ENCODE measurements at places on chromosomes 3 and 15. TPM values are rescaled to one million over a fixed set of nuclear protein-coding genes. Genes with fewer than 3 reads are reported as not detected.

- no peaks in the 10 kb centered on the region for H3K4me1 ChIP-seq
- no peak overlapping the region for H3K4me3 ChIP-seq
- H3K27me3 ChIP-seq, result no peaks in the 10 kb centered on the region
These were observed 718.5 kb upstream of the ARPP21 start for GRCh38 chr3:34920806-34921205.

GRCh38 chr3:86969500-86970189 lies 21.3 kb downstream of the VGLL3 start:
- H3K4me1 ChIP-seq, result no peaks in the 10 kb centered on the region
- DNase-seq, result peak; percentile 23
- H3K27me3 ChIP-seq, result no peaks in the 10 kb centered on the region

DNA sequence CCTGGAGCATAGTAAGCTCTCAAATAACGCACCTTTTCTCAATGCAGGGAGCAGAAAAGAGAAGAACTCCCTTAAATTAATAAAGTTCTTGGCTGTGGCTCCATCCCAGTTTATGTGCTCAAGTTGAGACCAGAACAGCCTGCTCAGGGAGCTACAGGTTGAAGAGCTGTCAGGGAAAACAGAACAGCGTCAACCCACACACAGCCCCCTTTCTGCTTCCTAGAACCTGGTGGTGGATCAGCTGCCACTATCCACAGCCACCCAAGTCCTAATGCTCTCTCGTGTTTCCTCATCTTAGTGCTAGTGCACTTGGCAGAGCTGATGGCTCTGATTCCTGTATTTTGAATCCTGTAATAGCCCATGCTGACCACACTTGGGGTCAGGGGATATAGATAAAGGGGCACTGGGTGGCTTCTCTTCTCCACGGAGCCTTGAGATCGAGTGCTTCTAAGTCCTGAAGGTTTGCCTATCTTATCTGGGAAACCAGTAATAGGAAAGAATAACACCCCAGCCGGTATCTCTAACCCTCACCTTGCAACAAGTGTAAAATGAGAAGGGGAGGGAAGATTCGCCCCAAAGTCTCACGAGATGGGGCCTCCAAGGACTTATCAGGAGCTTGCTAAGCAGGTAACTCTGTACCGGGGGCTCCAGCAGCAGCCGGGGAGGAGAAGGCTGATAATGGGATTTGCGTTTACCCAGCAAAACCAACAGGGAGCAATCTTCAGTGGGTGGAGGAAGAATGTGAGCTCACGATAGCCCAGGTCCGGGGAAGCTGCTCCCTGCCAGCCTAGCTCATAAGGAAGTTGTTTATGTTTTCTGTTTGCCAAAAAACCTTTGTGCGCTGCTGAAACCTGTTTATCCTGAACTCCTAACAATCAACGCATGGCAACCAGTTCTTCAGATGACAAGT lies 136.2 kb upstream of the ICE2 start:
- H3K4me3 ChIP-seq, result no peak overlapping the region
- H3K4me1 ChIP-seq, result no peaks in the 10 kb centered on the region
- no peak overlapping the region for H3K27ac ChIP-seq
- no peaks in the 10 kb centered on the region for H3K27me3 ChIP-seq
- no peak for DNase-seq
- no peaks in the 10 kb centered on the region for H3K36me3 ChIP-seq

- no peaks in the 10 kb centered on the region for H3K27me3 ChIP-seq
- H3K4me1 ChIP-seq, result peaks cover 11% of the 10 kb centered on the region
- no peak overlapping the region for H3K4me3 ChIP-seq
- H3K27ac ChIP-seq, result no peak overlapping the region
- no peak for DNase-seq
These were observed 342.2 kb downstream of the FOXP1 start for GRCh38 chr3:71241246-71241901.

GOLGB1 gene
- 102 TPM for total RNA-seq

ADGRG7 gene
- total RNA-seq, result not detected

GPR156 gene
- total RNA-seq, result not detected

KY gene
- 3.2 TPM for total RNA-seq

Measured in thyroid gland (tissue), 4 donors.